Jurkat, Clone E6-1 (cell line): ENCODE measurements at places on chromosomes 13 and 19.

DNA sequence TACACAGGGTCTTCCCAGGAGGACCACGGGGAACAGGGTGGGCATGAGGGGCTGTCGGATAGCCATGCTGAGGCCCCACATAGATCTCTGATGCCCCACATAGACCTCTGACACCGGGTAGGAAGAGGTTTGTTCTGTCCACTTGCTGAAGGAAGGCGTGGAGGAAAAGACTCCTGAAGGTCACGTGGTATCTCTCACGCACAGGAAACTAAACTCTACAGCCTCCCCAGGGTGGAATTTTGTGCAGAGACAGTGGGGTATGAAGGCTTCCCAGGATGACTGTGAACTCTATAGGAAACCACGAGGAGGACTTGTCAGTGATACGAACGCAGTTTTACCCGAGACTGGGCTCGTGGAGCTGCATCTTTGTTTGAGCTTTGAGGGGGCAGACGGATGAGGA, 2.8 kb downstream of the EVI5L start:
- DNase-seq, result no peak

- DNase-seq, result no peak
Measured at GRCh38 chr13:33352526-33352925, 67.0 kb upstream of the STARD13 start.

DNA sequence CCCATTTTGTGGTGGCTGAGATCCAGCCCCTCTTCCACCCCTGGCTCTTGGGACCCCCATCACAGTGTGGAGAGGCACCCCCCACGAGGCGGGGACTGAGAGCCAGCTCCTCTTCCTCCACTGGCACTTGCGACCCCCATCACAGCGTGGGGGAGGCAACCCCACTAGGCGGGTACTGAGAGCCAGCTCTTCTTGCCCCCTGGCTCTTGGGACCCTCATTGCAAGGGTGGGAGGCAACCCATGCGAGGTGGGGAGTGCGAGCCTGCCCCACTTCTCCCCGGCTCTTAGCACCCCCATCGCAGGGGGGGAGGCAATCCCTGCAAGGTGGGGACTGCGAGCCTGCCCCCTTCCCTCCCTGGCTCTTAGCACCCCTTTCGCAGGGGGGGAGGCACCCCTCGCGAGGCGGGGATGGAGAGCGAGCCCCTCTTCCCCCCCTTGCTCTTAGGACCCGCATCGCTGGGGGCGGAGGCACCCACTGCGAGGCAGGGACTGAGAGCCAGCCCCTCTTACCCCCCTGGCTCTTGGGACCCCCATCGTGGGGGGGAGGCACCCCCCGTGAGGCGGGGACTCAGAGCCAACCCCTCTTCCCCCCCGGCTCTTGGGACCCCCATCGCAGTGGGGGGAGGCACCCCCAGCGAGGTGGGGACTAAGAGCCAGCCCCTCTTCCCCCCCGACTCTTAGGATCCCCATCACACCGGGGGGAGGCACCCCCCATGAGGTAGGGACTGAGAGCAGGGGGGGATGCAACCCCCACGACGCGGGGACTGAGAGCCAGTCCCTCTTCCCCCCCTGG, 364.6 kb upstream of the SPRY2 start:
- DNase-seq, result no peak

DNA sequence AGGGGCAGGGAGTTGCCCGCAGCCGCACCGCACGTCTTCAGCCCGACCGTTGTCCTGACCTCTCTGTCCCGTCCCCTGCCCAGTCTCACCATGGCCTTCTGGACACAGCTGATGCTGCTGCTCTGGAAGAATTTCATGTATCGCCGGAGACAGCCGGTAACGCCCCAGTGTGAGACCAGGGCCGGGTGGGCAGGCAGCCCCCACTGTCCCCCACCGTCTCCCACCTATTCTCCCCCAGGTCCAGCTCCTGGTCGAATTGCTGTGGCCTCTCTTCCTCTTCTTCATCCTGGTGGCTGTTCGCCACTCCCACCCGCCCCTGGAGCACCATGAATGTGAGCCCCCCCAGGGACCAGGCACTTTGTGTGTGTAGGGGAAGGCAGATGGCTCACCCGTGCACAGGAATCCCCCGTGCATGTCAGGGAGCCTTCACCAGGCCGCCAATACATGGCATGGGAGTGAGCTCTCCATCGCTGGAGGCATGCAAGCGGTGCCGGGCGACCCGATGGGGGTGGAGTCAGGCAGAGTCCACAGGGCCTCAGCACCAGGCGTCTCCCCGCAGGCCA, 1.4 kb downstream of the ABCA7 start:
- no peak for DNase-seq

- no peak for DNase-seq
Measured at GRCh38 chr19:16403151-16403977, 68.4 kb downstream of the EPS15L1 start.

GRCh38 chr19:38795549-38795948, 6.5 kb downstream of the LGALS7B start:
- DNase-seq, result no peak

GRCh38 chr19:42424345-42424707, 2.9 kb downstream of the LIPE start:
- DNase-seq, result no peak

- DNase-seq, result no peak
Measured at GRCh38 chr13:109329175-109329574, 457.2 kb downstream of the IRS2 start.

GRCh38 chr13:38399535-38399934, 49.9 kb downstream of the UFM1 start:
- DNase-seq, result no peak

GRCh38 chr13:112837371-112838037, 131.5 kb upstream of the MCF2L start:
- no peak for DNase-seq

GRCh38 chr19:17490411-17490810, 20.1 kb downstream of the SLC27A1 start:
- DNase-seq, result no peak

GRCh38 chr19:10565028-10565566, 713 bp downstream of the KRI1 start:
- DNase-seq, result no peak

DNA sequence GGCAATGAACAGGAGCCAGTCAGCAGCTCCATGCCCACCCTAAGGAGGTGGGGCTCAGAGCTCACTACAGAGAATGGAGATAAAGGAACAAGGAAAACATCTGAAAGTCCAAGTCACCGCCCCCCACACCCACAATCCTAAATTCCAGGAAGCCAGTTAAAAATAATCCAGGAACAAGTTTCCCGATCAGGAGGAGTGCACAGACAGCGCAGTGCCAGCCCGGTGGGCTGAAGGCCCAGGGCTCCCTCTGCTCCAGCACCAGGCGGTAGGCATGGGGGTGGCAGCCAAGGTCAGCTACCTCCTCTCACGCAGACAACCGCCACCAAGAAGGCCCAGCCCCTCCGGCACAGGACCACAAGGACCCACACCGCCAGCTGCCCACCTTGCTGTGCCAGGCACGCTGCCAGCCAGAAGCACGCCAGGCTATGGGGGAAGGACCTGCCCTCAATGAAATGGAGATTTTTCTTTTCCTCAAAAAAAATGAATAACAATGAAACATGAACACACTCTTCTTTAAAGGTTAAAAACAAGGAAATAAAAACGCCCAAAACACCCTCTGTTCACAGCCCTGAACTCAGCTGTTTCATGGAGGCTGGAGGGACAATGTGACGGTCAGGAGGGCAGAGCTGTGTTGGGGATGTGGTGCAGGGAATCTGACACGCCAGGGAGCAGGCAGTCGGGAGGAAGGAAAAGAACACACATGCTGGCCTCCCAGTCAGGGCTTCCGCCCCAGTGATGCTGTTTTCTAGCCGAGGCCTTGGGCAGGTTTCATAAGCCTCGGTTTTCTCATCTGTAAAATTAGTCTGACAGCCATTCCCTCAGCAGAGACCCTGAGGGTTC, 11.0 kb downstream of the STK24 start:
- no peak for DNase-seq

GRCh38 chr19:13790354-13790753, 4.9 kb upstream of the ZSWIM4 start:
- DNase-seq, result no peak

DNA sequence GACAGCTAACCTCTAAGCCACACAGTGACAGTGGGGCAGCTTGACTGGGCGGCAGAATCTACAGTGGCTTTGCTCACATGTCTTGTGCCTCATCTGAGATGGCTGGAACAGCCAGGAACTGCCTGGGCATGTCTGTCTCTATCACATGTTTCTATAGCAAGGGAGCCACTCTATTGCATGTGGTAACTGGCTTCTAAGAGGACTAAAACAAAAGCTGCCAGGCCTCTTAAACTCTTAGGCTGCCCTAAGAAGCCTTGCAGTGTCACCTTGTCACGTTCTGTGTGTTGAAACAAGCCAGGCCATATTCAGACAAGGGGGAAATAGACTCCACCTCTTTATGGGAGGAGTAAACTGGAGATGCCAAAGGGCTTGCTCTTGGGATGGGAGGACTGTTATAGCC, 122.9 kb upstream of the MAB21L1 start:
- DNase-seq, result no peak

- DNase-seq, result no peak
Measured at GRCh38 chr13:71350886-71351285, 516.1 kb downstream of the DACH1 start.

DNA sequence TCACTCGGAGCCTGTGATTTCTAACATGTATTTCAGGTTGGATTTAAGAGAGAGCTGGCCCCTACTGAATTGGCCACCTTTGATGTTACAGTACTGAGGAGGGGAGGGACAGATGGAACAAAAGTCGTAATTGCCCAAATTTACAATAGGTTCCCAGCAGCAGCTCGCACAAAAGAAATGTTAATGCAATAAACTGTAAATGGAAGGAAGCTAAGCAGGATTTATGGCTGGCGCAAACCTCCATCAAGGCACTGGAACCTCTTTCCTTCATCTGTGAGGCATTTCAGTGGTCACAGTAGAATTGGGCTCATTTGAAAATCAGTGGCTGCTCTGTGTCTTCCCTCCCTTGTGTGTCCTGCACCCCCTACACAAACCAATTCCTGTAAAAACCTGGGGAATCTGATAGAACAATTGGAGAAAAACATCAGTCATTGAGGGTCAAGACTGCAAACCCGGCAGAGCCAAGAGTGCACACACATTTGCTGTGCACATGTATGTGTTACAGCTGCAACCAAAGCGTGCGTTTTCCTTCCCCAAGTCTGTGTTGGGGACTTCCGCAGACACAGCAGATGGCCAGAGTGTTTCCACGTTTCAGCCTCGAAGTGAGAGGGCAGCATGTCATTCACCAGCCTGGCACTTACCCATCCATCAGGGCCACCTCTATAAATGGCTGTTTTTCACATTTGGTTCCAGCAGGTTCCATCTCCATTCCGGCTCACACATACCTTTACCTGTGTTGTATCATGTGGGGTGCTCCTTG, 192.8 kb downstream of the TM9SF2 start:
- no peak for DNase-seq

DNA sequence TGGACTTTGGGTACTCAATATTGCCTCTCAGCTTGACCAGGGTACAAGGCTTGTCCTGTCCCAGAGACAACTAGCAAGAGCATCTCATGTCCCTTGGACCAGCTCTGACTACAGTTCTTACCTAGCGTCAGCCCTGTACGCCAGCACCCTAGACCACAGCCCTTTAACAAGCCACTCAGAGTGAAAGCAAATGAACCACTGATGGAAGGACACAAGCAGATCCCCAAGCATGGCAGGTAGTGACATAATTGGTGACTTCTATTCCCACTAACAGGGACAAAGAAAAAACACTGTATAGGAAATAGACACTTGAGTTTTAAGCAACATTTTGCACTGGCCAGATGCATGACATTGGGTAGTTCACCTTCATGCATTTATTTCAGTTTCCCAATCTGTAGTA, 8.8 kb upstream of the LRCH1 start:
- DNase-seq, result no peak

DNA sequence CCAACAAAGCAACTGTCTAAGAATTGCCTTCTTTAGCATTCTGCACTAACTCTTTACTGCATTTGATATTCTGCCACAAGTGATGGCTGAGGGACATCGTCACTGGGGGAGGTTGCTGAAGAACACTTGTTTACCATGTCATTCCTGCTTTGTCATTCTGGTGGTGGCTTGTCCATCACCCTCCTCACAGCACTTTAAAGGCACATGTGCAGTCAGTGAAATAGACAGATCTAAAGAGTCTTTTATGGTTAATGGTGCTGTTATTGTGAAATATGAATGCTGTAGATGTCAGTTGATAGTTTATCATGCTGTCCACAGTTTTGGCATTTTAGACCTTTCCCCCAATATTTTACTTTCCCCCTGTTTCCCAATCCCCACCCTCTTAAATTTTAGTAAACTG, 120.9 kb upstream of the TSC22D1 start:
- no peak for DNase-seq

GRCh38 chr13:45434556-45435371, 16.6 kb upstream of the SLC25A30 start:
- DNase-seq, result no peak

GRCh38 chr19:53826876-53827275, 2.8 kb upstream of the NLRP12 start:
- no peak for DNase-seq
